ENCODE measurements at places on chromosomes 4 and X. TPM values are rescaled to one million over a fixed set of nuclear protein-coding genes. Genes with fewer than 3 reads are reported as not detected.

GRCh38 chr4:61590881-61591280 lies 390.8 kb downstream of the ADGRL3 start:
- no peaks in the 10 kb centered on the region for H3K27me3 ChIP-seq
- no peak for DNase-seq
- H3K4me3 ChIP-seq = no peak overlapping the region
- H3K36me3 ChIP-seq = no peaks in the 10 kb centered on the region
- no peaks in the 10 kb centered on the region for H3K4me1 ChIP-seq

DNA sequence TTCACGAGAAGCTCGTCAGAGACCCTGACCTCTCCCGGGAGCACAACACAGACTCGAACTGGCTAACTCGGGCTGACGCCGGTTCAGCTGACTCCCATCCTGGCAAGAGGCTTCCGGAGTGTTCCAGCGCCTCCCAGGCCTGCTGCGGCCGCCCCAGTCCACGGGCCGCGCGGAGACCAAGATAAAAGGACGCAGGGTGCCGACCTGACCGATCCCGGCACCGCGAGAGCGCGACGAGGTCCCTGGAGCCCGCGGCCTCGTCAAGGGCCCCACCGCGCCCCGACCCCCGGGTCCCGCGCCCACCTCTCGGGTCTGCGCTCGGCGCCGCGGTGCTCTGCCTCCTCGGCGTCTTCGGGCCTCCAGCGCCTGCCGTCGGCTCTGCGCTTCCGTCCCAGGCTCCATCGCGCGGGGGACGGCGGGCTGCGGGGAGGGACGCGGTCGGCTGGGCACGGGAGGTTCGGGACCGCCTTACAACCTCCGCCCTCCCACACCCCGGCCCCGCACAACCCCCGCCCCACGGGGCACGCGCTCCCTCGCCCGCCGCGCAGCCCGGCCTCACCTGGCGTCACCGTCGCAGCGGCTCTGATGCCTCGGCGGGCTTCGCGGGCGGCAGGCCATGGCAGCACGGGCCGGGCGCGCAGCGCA lies 426 bp downstream of the SLBP start:
- H3K36me3 ChIP-seq = peaks cover 1% of the 10 kb centered on the region
- no peaks in the 10 kb centered on the region for H3K27me3 ChIP-seq
- peak; percentile 65 for DNase-seq
- H3K27ac ChIP-seq = peak overlapping the region; percentile 98
- peak overlapping the region; percentile 60 for H3K4me3 ChIP-seq

GRCh38 chr4:188232428-188232827 lies 93.2 kb downstream of the TRIML1 start:
- no peak for DNase-seq
- no peak overlapping the region for H3K4me3 ChIP-seq
- H3K36me3 ChIP-seq = no peaks in the 10 kb centered on the region
- H3K4me1 ChIP-seq = no peaks in the 10 kb centered on the region

DNA sequence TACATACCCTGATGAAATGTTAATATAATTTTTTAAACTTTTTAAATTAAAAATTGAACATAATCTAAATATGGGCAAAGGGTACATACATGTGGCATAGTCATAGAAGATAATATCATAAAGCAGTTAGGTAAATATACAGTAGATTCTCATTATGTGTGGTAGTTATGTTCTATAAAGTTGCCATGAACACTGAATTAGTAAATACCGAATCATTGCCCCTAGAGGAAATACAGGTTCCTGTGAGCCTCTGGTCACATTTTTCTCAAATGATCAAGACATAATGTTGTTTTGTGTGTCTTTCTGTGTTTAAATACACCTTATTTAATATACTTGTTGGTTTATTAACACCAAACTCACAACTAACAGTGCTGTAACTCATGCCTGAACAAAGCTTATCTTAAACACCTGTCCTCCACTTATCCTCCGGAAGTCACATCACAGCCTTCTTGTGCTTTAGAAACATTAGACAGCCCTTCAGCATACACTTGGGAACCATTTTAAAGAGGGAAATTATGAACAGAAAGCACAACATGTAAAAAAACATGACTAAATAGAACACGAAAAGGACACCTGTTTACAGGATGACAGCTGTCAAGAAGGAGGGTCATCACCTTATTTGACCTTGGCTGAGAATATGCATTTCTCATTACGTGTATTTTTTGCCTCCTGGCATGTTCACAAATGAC lies 169.4 kb upstream of the NAP1L5 start:
- H3K4me1 ChIP-seq = peaks cover 38% of the 10 kb centered on the region
- DNase-seq = peak; percentile 83
- no peaks in the 10 kb centered on the region for H3K27me3 ChIP-seq
- H3K4me3 ChIP-seq = no peak overlapping the region

DNA sequence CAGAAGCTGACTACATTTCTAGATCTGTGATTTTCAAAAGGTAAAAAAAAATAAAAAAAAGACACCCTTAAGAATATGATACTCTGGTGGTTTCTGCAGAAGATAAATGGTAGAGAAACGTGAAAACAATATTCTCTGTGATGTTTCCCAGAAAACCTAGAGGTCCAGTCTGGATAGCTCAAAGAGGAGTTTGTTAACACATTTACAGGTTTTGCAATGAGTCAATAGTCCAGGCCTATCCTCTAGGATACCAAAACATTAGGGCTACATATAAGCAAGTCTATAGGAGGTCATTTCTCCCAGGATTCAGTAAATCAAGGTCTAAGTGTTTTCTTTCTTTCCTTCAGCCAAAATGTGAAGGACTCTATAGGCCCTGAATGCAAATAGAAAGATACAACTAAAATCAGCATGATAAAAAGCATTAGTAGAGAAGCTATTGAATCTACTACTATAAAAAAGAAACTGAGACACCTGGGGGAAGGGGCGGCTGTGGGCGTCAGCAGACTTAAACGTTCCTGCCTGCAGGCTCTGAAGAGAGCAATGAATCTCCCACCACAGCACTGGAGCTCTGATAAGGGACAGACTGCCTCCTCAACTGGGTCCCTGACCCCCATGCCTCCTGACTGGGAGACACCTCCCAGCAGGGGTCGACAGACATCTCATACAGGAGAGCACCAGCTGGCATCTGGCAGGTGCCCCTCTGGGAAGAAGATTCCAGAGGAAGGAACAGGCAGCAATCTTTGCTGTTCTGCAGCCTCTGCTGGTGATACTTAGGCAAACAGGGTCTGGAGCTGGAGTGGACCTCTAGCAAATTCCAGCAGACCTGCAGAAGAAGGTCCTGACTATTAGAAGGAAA lies 33.7 kb upstream of the SPP1 start:
- H3K4me1 ChIP-seq = no peaks in the 10 kb centered on the region
- no peak overlapping the region for H3K27ac ChIP-seq
- DNase-seq = no peak
- H3K36me3 ChIP-seq = no peaks in the 10 kb centered on the region

- peaks cover 3% of the 10 kb centered on the region for H3K27me3 ChIP-seq
- no peaks in the 10 kb centered on the region for H3K4me1 ChIP-seq
- H3K4me3 ChIP-seq = no peak overlapping the region
- H3K27ac ChIP-seq = no peak overlapping the region
These were observed 65.3 kb upstream of the FBXW7 start for GRCh38 chr4:152601156-152601555.

GRCh38 chr4:162461952-162462351 lies 298.2 kb upstream of the FSTL5 start:
- H3K27me3 ChIP-seq = no peaks in the 10 kb centered on the region
- H3K4me3 ChIP-seq = no peak overlapping the region
- H3K36me3 ChIP-seq = no peaks in the 10 kb centered on the region
- DNase-seq = no peak
- H3K4me1 ChIP-seq = no peaks in the 10 kb centered on the region
- no peak overlapping the region for H3K27ac ChIP-seq

GRCh38 chrX:109886122-109886761 lies 116.7 kb upstream of the TMEM164 start:
- no peaks in the 10 kb centered on the region for H3K4me1 ChIP-seq
- H3K27me3 ChIP-seq = no peaks in the 10 kb centered on the region
- H3K36me3 ChIP-seq = no peaks in the 10 kb centered on the region
- no peak overlapping the region for H3K4me3 ChIP-seq
- H3K27ac ChIP-seq = no peak overlapping the region

DNA sequence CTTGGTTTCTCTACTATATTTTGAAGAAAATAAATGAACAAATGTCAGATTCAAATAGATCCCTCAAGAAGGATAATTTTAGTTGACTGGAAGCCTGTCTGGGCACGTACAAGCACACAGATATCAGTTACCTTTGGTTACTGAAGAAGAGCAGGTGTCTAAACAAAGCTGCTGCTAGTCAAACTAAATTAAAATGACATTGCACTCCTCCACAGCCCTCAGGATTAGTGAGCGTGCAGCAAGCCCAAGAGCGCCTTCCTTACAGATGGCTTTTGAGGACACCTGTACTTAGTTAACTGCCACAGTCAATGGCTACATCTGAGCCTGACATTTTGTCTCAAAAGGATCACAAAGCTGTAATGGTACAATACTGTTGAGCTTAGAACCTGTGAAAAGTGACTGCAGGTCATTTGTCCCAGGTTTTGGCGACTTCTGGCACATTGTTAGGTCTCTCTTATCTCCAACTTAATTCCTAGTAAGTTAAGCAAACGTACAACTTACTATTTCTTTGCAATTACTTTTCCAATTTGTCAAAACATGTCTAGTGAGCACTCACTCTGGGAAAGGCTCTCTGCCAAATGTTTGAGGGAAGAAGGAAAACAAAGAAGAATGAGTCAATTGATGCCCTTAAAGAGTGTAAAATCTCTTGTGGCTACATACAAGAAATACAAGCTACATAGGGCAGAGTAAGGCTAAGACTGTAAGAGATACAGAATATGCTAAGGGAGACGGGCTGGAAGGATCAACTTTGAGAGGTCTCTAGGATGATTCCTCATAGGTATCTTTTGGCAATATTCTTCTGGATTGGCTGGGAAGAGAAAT lies 25.6 kb upstream of the DAPP1 start:
- no peaks in the 10 kb centered on the region for H3K4me1 ChIP-seq
- no peak for DNase-seq
- no peak overlapping the region for H3K4me3 ChIP-seq

GRCh38 chr4:101115887-101116286 lies 231.4 kb downstream of the PPP3CA start:
- no peaks in the 10 kb centered on the region for H3K27me3 ChIP-seq

DNA sequence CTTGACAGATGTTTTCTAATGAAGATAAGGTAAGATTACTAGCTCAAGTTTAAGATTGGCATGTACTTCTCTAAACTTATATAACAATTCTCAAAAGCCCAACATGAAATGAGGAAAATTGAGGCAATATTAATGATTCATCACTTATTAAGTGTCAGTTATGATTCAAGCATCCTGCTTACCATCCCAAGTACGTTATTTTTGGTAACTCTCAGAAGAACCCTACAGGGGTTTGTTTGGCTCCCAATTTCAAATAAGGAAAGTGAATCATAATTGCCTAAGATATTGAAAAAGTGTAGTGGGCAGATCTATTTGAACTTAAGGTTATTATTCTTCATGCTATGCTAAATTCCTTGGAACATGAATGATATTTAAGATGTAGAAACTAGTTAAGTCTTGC lies 387.9 kb upstream of the TENM3 start:
- no peak for DNase-seq
- no peaks in the 10 kb centered on the region for H3K36me3 ChIP-seq
- H3K4me3 ChIP-seq = no peak overlapping the region
- no peaks in the 10 kb centered on the region for H3K4me1 ChIP-seq
- no peak overlapping the region for H3K27ac ChIP-seq

- H3K4me3 ChIP-seq = no peak overlapping the region
- peak; percentile 12 for DNase-seq
- no peaks in the 10 kb centered on the region for H3K4me1 ChIP-seq
- no peaks in the 10 kb centered on the region for H3K36me3 ChIP-seq
These were observed 98.8 kb downstream of the CASK start for GRCh38 chrX:41824551-41824950.

GRCh38 chr4:153087671-153088194 lies 116.5 kb upstream of the TRIM2 start:
- peaks cover 7% of the 10 kb centered on the region for H3K27me3 ChIP-seq
- no peak overlapping the region for H3K27ac ChIP-seq
- H3K4me1 ChIP-seq = no peaks in the 10 kb centered on the region
- H3K36me3 ChIP-seq = no peaks in the 10 kb centered on the region
- no peak for DNase-seq

DNA sequence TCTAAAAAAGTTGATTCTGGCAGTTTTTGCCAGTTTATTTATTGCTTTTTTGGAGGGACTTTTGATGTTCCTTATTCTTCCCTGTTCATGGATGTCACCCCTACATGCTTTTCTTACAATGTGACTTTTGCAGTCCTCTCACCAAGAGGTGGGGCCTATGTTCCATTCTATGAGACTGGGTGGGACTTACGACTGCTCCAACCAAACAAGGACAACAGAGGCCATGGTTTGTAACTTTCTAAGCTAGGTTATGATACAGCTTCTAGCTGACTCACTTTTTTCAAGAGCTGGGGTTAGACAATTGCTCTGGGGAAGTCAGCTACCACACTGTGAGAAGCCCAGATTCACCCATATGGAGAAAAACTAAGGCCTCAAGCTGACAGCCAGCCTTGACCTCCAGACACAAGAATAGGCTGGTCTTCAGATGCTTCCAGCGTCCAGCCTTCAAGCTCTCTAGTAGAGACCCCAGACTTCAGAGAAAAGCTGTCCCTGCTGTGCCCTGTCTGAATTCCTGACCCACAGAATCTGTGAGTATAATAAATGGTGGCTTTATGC lies 39.5 kb downstream of the ENOPH1 start:
- DNase-seq = peak; percentile 61
- no peaks in the 10 kb centered on the region for H3K4me1 ChIP-seq
- H3K4me3 ChIP-seq = no peak overlapping the region
- H3K27ac ChIP-seq = no peak overlapping the region
- H3K36me3 ChIP-seq = no peaks in the 10 kb centered on the region
- no peaks in the 10 kb centered on the region for H3K27me3 ChIP-seq

GRCh38 chr4:184860018-184860779 lies 34.4 kb upstream of the ACSL1 start:
- no peaks in the 10 kb centered on the region for H3K4me1 ChIP-seq
- no peaks in the 10 kb centered on the region for H3K27me3 ChIP-seq
- H3K36me3 ChIP-seq = no peaks in the 10 kb centered on the region
- no peak overlapping the region for H3K4me3 ChIP-seq

DNA sequence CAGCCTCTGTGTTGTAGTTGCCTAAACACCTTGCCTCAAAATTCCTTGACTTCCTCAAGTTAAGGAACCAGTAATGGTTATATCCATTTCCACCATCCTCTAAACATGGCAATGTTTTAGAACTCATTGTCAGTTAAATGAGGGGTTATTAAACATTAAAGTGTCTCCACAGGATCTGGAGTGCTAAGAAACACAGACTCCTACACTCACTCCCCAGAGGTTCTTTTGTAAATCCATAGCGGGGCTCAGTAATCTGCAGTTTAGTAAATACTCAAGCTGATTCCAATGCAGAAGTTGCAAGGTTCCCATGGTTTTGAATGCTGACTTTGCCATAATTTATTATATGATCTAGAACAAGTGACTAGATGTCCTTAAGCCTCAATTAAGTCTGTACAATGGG lies 245.5 kb downstream of the GPAT3 start:
- no peak for DNase-seq
- no peak overlapping the region for H3K4me3 ChIP-seq
- H3K36me3 ChIP-seq = no peaks in the 10 kb centered on the region

The GPR119 gene
- polyA plus RNA-seq = not detected

The XK gene
- polyA plus RNA-seq = 0.03 TPM

The LARP1B gene
- 7.3 TPM for polyA plus RNA-seq

The DBET gene
- polyA plus RNA-seq = not detected

The IL3RA gene
- polyA plus RNA-seq = 35.1 TPM

The SMIM31 gene
- not detected for polyA plus RNA-seq

The MAGEA6 gene
- not detected for polyA plus RNA-seq

The HMX1 gene
- polyA plus RNA-seq = not detected

The AFM gene
- polyA plus RNA-seq = not detected

The FDCSP gene
- polyA plus RNA-seq = not detected

The S100G gene
- not detected for polyA plus RNA-seq

The SEL1L3 gene
- 53.4 TPM for polyA plus RNA-seq

The PABPC1L2A gene
- polyA plus RNA-seq = not detected

The PCDH18 gene
- 1.4 TPM for polyA plus RNA-seq

The TEX13A gene
- polyA plus RNA-seq = not detected

The NAP1L3 gene
- polyA plus RNA-seq = 0.03 TPM

The SLC49A3 gene
- polyA plus RNA-seq = 4.2 TPM

The SULT1B1 gene
- 45.0 TPM for polyA plus RNA-seq

The KLHL34 gene
- polyA plus RNA-seq = not detected

The BTC gene
- 0.04 TPM for polyA plus RNA-seq
